HuH-7.5 (cell line): ENCODE measurements at places on chromosomes 2 and 18.
A peak's percentile ranks its signal among the peaks of the same experiment; 100 is the strongest.

DNA sequence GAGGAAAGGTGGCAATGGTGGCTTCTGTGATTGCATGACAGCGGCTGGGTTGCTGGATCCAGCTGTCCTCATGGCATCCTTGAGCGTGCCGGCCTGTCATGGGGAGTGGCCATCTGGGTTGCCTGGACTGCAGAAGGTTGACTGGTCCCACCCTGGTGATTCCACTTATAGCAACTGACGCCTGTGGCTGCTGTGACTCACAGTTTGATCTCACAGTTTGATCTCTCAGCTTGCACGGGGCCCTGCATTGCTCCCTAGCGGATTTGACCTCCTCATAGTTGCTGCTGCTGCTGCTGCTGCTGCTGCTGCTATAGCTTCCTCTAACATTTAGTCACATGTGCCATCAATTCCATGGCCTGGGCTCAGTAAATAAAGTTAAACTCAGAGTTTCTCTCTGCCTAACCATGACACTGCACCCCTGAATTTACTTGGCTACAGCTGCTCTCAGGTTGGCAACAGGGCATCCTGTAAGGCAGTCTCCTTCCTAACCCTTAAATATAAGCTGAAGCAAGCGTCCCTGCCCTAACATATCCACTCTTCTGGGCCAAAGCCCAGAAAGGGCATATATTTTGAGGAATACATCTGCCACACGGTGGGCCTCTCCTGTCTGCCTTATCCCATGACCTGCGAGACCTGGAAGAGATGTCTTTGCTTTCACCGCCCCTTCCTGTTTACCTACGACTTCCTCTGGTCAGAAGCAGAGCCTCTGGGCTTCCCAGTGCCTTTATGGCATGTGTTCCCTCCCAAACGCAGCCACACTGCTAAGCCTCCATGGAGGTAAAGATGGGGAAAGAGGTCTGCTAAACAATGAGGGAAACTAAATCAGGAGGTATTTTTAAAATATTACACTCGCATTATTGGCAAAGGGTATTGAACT is 37.8 kb upstream of the CCDC150 start:
- peak; percentile 15 for DNase-seq

- DNase-seq = no peak
These were observed 21.1 kb downstream of the SERPINE2 start for GRCh38 chr2:224017957-224018356.

DNA sequence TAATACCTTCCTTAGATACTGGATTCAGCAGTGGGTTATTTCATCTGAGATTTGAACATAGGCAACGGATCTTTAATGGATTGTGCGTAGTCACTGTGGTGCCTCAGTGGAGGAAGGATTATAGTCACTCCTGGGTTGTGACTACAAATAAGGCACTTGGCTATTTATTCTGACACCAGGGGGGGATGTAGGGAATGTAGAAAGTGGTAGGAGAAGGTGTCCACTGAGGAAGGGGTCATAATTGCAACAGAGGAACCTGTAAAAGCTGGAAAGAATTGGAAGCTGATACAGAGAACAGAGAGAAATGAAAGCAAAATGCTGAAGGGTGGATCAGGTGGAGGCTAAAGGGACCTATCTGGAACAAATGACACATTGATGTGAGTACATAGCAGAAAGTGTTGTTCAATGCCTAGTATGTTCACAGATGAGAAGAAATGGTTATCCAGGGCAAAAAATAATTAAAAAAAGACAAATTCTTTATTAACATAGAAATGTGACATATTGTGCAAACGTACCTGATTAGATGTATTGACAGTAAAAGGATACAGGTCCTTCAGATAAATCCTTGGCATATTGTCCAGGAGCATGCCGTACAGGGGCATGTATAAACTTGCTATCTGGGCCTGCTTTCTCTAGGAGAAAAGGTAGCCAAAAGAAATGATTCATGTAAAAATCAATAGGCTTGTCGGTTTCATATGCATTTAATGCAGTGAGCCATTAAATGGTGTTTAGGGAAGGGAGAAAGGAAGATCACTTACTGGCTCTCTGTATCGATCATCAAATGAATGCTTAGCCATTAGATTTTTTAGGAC is 91.2 kb upstream of the CCDC195 start:
- DNase-seq = no peak

- no peak for DNase-seq
These were observed 8.2 kb downstream of the RND3 start for GRCh38 chr2:150479075-150479915.

- DNase-seq = no peak
These were observed 16.5 kb upstream of the CNNM3 start for GRCh38 chr2:96799623-96799935.

GRCh38 chr18:57077786-57078552 is 68.9 kb upstream of the BOD1L2 start:
- no peak for DNase-seq

GRCh38 chr2:144666032-144666431 is 146.1 kb upstream of the ZEB2 start:
- no peak for DNase-seq

- DNase-seq = no peak
These were observed 178.7 kb downstream of the SRBD1 start for GRCh38 chr2:45432406-45432805.

DNA sequence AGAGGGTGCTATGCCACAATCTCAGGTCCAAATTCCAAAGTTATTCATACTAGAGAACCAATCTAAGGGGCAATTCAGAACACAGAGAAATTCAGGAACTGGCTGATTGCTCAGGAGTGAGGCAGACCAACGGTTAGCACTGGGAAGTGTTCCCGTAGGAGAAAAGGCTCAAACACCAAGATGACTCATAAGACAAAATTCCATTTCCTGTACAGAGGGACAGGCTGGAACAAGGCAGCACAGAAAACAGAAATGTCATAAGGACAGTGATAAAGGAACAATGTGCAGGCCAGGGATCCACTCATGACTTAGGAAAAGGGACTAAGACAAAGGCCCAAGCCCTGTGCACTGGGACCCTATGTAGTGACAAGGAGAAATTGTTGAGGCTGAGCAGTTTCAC is 54.2 kb downstream of the PDE1A start:
- no peak for DNase-seq
